CMK (cell line): ENCODE measurements at places on chromosomes 12 and 14.

GRCh38 chr14:65228436-65228835 lies 126.1 kb upstream of the MAX start:
- DNase-seq = no peak

- DNase-seq = no peak
Measured at GRCh38 chr12:3222979-3223378, 145.8 kb downstream of the TSPAN9 start.

DNA sequence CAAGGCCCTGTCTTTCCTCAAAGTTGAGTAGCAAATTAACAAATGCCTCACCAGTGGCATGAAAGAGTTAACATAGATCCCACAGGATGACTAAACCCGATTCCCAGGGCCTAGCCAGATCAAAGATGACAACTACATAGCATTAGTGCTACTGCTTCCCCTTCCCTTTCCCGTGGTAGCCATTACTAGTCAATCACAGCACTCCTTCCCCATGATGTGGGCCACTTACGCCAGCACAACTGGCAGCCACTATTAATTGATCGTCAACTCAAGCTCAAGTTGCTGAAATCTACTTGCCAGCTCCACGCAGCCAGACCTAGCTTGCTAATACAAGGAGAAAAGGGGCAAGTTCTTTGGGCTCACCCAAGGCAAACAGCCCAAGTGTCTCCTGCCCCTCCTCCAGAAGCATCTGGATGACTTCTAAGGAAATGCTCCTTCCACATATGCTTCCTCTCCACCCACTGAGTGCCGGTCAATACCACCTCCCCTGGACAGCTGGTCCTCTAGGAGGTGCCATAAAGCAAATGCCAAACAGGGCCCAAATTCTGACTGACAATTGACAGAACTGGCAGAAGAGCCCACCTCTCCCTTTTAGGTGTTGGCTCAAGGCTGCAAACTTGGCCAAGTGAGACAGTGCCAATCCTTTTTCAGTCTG lies 72.6 kb downstream of the NUAK1 start:
- DNase-seq = no peak

GRCh38 chr14:20772650-20773049 lies 4.4 kb downstream of the EDDM3B start:
- DNase-seq = no peak

- no peak for DNase-seq
Measured at GRCh38 chr12:62629413-62629812, 162.8 kb downstream of the MON2 start.

- peak; percentile 65 for DNase-seq
Measured at GRCh38 chr12:53495903-53496751, 3.1 kb downstream of the MAP3K12 start.

GRCh38 chr14:42047421-42048055 lies 440.9 kb downstream of the LRFN5 start:
- DNase-seq = peak; percentile 37

DNA sequence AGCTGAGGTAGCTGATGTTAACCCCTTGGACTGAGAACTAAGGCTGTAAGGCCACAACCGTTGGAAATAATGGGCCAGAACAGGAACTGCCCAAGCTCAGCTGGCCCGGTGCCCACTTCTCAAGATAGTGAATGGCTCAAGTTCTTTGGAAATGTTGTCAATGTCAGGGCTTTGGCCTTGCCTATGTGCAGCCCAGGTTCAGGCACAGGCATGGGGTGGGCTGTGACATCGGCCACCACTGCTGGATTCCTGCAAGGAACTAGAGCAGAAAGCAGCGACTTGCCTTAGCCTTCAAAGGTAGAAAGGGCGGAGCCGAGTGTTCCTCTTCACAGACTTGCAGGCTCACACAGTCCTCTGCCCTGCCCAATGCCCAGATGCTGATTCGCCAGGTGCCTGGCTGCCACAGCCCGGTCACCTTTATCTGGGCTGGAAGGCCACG lies 291.2 kb downstream of the ZFP36L1 start:
- no peak for DNase-seq

DNA sequence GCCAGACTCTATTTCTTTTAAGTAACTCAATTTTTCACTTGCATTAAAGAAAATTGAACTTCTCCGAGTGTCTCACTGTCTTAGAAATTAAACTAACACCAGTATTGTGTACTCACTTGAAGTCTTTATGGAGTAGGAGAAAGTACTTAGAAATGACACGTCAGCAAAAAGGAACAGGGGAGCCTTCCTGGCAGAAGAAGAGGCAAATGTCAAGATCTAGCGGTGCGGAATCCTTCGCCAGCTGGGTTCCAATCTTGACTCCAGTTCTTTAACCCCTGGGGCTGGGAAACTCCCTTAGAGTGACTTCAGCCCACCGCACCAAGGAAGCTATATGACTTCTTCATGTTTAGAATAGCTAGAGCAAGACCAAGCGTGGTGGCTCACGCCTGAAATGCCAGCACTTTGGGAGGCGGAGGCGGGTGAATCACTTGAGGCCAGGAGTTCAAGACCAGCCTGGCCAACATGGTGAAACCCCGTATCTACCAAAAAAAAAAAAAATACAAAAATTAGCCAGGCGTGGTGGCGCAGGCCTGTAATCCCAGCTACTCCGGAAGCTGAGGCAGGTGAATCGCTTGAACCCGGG lies 34.4 kb downstream of the WBP11 start:
- no peak for DNase-seq

GRCh38 chr12:27866373-27867101 lies 86.5 kb upstream of the MANSC4 start:
- DNase-seq = no peak

GRCh38 chr12:48198672-48198971 lies 4.5 kb downstream of the OR10AD1 start:
- DNase-seq = no peak

GRCh38 chr14:64675312-64675711 lies 28.9 kb upstream of the PLEKHG3 start:
- DNase-seq = no peak

DNA sequence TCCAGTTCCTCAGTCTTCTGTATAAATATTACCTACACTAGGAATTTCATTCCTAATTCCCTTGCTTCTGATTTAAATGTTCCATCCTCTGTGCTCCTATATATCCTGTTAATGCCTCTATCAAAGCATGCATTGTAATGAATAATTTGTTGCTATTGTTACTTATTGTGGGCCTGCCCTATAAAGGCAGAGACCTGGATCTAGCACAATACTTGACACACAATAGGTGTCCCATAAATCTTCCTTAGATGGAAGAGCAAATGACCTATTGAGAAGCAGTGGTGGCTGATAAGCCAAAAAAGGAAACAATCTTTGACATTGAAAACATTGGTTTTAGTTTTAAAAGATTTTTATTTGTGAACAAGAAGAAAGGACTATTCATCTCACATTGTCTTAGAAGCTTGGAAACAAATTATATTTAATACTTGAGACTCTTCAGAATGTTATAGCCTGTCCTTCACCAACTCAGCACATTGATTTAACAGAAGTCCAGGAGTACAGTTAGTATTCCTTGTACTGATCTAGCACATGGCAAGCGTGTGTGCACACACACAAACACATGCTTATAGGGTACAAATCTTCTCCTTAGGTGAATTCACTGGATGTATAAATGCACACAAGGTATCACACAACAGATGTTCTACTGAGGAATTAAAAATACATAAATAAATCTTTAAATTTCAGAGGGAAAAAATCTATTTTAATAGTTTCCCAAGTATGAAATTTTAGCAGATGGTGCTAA lies 135.9 kb downstream of the DUSP6 start:
- DNase-seq = no peak

DNA sequence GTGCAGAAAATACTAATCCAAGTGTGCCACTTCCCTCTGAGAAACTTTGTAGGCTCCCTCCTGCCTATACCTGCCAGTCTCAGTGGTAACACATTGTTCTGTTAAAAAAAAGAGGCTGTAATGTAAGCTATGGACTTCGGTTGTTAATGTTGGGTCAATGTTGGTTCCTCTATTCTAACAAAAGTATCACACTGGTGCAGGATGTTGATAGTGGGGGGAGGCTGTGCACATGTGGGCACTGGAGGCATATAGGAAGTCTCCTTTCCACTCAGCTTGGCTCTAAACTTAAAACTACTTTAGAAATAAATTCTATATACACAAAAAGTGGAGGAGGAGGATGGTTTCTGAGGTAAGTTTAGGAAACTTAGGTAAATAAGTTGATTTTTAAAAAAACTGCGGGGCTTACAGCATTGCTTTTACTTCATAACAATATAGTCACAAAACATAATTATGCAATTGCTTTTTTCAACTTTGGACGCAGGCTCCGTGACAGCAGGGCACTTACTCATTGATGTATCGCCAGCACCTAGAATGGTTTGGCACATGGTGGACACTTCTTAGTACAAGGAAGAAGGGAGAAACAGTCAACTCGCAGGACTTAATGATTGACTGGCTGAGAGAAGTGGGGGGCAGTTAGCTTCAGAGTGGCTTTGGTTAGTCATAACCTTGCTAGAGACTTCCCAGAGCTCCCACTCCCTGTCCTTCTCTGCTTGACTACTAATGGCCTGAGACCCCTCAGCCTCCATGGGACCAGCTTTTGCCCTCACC lies 7.9 kb upstream of the NYNRIN start:
- no peak for DNase-seq

DNA sequence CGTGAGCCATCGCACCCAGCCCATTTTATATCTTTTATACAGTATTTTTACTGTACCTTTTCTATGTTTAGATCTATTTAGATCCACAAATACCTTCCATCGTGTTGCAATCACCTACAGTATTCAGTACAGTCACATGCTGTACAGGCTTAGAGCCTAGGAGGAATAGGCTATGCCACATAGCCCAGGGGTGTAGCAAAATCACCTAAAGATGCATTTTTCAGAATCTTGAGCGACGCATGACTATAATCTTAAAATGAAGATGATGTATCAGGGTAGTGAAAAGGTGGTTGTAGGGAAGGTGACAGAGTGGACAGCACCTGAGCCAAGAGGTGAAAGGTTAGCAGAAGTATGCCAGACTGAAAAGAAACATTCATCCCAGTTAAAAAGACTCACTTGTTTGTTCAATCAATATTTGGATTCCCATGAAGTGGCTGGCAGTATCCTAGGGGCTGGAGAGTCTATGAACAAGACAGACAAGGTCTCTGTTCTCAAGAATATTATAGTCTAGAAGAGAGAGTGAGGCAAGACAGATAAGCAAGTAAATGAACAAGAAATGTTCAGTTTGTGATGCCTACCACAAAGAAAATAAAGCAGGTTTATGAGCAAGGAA lies 3.6 kb downstream of the SPRING1 start:
- no peak for DNase-seq

GRCh38 chr12:1859643-1860042 lies 39.3 kb downstream of the LRTM2 start:
- DNase-seq = no peak

- DNase-seq = no peak
Measured at GRCh38 chr14:41749429-41749828, 142.8 kb downstream of the LRFN5 start.

- no peak for DNase-seq
Measured at GRCh38 chr12:121289962-121290361, 6.5 kb downstream of the CAMKK2 start.

GRCh38 chr12:29067430-29067829 lies 81.6 kb upstream of the FAR2 start:
- no peak for DNase-seq

GRCh38 chr14:98903371-98903770 lies 368.6 kb downstream of the BCL11B start:
- DNase-seq = no peak

DNA sequence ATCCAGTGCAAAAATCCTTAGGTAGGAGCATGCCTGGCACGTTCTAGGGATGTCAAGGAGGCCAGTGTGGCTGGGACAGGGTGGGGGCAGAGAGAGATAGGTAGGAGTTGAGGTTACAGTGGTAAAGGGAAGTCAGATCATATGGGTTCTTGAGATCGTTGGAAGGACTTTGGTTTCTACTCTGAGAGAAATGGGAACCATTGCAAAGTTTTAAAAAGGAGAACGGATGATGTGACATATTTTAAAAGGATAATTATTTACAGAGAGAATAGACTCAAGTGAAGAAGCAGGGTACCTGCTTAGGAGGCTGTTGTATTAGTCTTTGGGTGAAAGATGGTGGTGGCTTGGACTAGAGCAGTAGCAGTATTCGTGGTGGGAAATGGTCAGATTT lies 47.6 kb upstream of the ATP2B1 start:
- no peak for DNase-seq

GRCh38 chr12:50720501-50720900 lies 43.4 kb upstream of the ATF1 start:
- no peak for DNase-seq

GRCh38 chr14:73863209-73863608 lies 11.6 kb downstream of the PTGR2 start:
- DNase-seq = no peak

DNA sequence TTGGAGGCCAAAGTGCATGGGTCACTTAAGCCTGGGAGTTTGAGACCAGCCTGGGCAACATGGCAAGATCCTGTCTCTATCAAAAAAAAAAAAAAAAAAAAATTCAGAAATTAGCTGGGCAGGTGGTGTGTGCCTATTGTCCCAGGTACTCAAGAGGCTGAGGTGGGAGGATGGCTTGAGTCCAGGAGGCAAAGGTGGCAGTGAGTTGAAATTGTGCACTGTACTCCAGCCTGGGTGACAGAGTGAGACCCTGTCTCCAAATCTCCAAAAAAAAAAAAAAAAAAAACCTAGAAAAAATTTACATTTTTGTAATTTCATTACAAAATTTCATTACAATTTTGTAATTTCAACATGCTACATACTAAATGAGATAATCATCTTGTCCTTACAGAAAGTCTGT lies 42.7 kb downstream of the SYNE2 start:
- no peak for DNase-seq

DNA sequence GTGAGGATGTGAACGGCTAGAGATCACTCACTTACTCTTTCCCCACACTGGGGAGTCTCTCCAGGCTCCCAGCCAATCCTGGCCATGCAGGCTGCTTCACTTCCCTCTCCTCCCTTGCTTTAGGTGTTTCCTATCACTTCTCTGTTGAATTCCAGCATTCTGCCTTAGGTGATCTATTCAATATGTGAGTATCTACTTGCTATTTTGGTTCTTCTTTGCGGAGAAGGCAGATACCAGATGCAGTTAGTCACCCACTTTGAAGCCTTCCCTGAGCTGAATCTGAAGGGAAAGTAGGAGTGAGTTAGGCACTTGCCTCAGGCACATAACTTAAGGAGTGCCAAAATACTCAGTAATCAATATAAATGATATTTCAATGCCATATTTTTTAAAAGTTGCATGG lies 36.0 kb upstream of the FAR2 start:
- DNase-seq = no peak
